ENCODE measurements at places on chromosomes 1 and 21.

DNA sequence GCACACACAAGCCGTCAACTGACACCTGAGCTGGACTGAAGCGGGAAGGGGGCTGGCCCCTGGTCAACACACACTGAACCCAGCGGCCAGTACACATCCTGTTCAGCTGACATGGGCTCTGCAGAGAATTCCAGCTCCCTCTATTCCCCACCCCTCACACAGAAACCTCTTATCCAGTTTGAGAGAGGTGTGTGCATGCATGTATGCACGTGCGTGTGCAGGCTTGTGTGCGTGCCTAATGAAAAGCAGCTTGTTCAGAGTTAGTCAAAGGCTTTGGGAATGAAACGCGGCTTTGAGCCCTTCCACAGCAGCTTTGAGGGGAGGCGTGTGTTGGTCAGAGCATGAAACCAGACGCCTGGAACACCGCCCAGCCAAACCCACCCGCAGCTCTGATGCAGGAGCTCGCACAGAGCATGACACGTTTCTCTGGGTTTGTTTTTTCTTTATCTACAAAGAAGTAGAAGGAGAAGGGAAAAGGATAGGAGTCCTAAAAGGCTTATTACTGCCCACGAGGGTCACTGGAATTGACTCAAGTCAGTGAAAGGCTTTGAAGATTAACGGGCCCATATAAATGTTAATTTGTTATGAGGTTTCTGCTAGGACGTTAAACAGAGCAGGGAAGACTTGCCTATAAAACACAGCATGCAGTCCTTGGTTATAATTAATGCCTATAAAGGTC, 184.2 kb downstream of the ETS2 start:
- DNase-seq: no peak

DNA sequence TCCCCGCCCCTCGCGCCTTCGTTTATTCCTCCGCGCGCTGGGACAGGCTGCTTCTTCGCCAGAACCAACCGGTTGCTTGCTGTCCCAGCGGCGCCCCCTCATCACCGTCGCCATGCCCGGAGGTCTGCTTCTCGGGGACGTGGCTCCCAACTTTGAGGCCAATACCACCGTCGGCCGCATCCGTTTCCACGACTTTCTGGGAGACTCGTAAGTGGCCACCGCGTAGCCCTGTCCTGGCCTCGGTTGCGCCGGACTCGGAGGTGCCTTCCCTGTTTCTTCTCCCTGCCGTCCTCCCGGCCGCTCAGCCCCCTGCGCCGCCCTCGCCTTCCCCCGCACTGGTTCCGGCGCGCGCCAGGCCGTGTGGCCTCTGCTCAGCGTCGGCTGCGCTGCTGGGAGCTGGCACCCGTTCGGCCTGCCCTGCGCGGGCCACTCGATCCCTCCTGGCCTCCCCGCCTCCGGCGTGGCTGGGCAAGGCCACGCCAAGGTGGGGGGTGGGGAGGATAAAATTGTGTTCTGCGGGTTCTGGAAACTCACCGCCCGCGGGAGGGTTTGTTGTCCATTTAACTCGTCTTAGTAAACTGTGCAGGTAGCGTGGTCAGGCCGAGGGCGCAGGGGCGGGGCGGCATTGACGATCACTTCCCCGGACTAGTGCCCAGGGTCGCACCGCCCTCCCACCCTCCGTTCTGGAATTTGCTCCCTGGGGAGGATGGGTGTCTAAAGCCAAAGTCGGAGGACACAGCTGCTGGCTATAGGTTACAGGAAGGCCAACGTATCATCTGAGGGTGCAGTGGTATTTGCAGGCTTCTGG, at the start of gene PRDX6:
TSS of gene PRDX6 (plus strand) at position 50 of the 808 bp plus-strand sequence. CDS start at position 113, 63 bp downstream.
- peak; percentile 67 for DNase-seq

DNA sequence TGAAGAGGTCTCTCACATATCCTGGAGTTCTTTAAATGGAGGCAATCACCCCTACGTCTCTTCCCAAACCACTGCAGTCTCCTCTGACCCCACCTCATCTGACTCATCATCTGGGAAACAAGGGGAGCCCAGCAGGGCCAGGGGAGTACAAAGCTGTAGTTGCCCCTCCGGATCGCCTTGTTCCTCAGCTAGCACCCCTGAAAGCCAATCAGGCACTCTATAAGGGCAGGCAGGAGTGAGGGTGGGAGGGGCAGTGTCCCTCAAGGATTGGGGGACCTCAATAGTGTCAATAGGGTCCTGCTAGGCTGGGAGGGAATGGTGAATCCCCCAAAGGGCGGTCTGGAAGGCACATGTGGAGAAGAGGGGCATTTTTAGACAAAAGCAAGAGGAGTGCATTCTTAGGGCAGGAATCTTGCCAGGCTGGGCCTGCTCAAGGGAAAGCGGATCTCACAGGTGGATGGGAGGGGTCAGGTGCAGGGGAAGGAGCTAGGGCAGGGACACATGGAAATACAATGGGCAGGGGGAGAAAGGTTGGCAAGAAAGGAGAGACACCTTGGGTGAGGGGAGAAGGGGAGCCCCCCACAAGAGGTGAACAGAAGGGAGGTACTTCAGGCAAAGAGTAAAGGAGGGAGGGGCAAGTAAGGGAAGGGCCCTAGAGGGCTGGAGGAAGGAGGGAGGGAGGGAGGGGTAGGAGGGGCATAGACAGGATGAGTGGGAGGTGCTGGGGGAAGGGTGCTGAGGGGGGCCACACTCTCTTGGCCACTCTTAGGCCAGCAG, 5.8 kb downstream of the SHISA4 start:
- DNase-seq: no peak

- DNase-seq: no peak
Observed at GRCh38 chr21:45572231-45572630, 30.0 kb upstream of the SLC19A1 start.

- DNase-seq: peak; percentile 48
Observed at GRCh38 chr1:231037585-231038517, 2.2 kb downstream of the FAM89A start.

DNA sequence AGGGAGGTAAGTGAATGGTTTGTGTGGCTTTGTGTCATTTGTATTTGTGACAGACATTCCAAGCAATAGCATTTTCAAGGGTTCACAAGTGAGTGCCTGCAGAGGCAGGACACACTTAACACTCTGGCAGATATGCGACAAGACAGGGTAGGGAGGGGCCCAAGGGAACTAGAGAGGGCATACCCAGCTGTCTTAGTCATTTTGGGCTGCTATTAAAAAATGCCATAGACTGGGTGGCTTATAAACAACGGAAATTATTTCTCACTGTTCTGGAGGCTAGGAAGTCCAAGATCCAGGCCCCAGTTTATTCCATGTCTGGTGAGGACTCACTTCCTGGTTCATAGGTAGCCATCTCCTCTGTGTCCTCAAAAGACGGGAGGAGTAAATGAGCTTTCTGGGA, 137.4 kb downstream of the FGGY start:
- DNase-seq: peak; percentile 41

- no peak for DNase-seq
Observed at GRCh38 chr1:203744075-203744972, 20.7 kb upstream of the LAX1 start.

- no peak for DNase-seq
Observed at GRCh38 chr1:194802572-194802971, 1616.2 kb upstream of the B3GALT2 start.

DNA sequence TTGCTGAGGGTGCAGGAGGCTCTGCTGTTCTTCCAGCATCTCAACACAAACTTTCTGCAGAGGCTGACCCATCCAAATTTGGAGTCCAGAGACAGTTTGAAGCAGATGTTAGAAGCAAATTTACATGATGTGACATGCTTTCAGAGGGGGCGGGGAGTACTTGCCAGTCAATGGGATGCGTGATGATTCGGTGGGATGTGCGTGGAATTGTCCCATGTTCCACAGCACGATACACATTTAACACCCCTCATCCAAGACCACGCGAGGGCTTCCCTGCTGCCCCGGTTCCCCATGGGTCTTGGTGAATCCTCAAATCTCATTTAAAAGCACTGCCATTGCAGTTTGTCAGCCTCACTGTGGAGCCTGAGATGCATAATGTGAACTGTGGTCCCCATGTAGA, 78.6 kb upstream of the TLR5 start:
- no peak for DNase-seq

DNA sequence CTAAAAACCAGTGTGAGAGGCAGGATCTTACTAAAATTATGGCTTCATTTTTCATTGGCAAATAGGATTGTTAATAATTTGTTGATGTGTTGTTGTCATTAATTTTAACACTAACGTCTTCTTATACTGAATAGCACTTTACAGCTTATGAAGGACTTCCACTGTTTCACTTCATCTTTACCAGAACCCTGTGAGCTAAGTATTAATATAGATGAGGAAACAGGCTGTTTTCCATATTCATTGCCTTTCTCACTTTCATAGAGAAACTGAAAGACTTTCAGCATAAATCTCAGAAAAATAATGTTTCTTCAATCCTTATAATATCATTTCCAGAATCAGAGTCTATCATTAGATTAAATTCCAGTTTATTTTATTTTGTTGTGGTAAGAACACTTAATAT, 8.5 kb downstream of the MAP10 start:
- DNase-seq: no peak

- DNase-seq: no peak
Observed at GRCh38 chr21:27548486-27548885, 581.6 kb upstream of the ADAMTS5 start.

DNA sequence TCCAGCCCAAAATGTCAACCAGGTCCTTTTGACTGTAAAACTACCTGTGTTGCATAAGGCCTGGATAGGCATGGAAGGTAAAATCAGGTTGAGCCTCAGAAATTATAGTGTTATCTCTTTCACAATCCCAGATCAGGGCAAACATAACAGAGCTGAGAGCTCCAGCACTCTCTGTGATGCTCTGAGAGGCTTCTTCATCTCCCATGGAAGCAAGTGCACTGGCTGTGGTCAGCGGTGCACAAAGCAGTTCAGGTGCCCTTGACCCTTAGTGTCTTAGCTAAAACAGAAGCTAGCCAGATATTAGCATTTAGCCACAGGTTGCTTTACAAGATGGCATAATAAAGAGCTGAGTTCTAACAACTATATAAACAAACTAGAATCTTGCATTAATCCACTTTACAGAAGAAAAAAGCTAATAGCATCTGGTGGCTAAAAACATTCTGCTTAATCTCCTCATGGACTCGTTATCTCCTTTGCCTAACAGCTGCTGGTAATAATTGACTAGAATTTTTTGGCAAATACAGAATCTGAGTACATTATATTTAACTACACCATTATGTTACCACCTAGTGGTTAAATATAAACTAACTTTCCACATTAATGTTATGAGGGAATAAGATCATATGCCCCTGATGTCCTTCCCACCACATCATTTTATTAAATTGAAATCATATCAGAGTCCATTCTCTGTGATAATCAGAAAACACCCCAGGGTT, 25.6 kb upstream of the POGK start:
- peak; percentile 91 for DNase-seq

DNA sequence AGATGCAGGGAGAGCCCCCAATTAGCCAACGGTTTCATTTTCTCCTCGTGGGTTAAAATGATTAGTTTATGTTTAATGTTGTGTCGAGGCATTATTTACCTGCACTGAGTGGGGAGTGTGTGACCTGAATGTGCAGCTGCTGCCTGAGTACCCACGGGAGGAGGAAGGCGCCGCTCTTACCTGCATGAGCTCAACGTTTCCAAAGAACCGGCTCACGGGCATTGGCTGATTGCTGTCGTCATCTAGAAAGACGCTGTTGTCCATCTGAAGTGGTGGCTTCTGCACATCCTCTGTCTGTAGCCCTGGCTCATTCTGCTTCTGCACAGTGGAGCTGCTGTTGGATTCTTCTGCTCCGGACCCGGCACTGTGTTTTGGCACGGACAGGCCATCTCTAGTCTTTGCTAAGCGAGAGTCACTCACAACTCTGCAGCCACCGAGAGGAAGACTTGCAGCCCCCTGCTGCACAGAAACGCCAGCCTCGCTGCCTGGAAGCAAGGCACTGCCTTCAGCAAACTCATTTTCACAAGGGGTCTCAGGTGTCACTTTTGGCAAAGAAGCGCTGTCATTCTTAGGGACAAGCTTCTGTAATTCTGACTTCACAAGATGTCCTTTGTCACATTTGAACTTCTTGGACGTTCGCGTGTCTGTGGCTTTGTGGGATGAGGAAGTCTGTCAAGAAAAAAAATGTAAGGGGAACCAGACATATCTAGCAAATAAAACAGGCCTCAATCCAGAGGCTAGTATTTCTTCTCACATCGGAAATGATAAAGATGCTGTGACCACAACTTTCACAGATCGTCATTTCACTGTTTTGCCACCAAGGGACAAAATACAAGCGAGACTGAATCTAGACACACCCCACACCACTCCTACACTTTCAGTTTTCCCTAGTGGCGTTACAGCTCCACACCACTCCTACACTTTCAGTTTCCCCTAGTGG, 9.4 kb downstream of the C1orf174 start:
- no peak for DNase-seq
